ENCODE measurements at places on chromosomes 1 and 21.

GRCh38 chr1:165841582-165842017, 14.2 kb downstream of the UCK2 start:
- DNase-seq: no peak

DNA sequence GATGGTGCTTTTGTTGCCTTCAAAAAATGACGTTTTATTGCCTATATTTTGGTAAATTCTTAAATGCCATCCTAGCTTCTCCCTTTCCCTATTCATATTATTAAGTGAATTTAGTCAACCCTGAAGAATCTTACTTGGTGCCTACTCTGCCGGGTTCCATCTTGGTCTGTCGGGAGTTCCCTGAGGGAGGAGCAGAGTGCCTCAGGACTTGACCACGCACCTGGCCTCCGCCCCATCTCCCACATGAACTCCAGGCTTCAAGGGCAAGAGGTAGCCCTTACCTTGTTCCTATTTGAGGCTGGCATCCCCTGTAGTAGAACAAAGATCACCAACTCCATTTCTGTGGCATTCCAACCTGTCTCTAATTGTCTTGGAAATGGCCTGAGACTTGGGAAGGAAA, 21.5 kb downstream of the VANGL2 start:
- no peak for DNase-seq

DNA sequence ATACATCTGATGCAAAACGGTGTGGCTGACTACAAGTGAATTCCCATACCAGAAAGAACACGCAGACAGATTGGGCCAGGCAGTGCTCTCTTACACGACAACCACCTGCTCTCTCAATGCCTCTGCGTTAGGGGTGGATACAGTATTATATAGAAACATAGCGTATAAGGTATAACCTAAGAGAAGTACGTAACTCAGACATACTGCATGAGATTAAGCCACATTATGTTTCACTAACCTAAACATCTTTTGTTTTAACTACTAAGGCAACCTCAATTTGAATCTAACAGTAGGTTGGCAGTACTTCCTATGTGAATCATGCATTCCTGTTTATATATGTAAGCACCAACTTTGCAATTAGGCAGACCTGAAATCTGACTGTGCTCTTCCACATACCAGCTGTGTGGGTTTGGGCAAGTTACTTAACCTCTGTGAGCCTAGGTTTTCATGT, 58.1 kb upstream of the COA6 start:
- no peak for DNase-seq

DNA sequence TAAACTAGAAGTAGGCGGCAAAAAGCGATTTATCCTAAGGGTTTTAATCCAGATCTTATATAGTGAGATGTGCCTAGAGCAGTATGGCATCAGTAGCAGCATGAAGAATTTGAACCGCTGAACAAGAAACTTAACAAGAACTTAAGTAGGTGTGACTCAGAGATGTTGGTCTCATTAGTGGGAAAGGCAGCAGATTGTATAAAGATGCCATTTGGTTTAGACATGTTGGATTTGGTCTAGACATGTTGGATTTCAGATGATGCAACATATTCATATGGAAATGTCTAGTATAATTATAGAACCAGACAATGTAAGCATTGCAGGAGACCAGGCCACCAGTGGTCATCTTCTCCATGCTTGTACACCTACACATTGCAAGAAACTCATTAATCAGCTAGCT, 42.1 kb upstream of the ZP4 start:
- no peak for DNase-seq

- DNase-seq: no peak
Measured at GRCh38 chr1:46423574-46424240, 29.6 kb downstream of the FAAH start.

GRCh38 chr1:171422511-171422910, 62.8 kb upstream of the PRRC2C start:
- no peak for DNase-seq

DNA sequence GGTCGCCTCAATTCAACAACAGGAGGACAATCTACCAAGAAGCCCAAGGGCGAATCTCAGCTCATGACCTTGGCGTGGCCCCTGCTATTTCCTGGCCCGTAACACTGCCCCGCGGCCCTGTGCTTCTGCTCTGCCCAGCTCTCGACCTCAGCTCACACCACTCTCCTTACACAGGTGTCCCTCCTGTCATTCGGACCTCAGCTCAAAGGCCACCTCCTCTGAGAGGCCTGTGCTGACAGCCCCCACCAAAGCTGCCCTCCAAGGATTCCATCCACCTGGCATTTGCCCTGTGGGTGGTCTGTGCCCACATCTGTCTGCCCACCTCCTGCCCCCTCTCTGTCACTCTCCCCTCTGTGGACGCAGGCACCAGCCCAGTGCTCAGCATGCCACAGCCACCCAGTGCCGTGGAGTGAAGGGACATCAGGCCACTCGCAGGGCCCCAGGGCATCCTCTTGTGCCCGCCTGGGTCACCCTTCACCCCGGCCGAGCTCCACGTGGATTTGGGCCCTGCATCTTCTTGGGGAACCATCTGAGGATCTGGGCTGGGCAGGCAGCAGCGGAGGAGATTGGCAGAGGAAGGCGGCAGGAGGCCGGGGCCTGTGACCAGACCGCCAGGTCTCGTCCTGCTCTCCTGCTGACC, 70.3 kb downstream of the DHRS3 start:
- DNase-seq: no peak

GRCh38 chr1:3482378-3482849, 27.9 kb downstream of the ARHGEF16 start:
- DNase-seq: no peak

DNA sequence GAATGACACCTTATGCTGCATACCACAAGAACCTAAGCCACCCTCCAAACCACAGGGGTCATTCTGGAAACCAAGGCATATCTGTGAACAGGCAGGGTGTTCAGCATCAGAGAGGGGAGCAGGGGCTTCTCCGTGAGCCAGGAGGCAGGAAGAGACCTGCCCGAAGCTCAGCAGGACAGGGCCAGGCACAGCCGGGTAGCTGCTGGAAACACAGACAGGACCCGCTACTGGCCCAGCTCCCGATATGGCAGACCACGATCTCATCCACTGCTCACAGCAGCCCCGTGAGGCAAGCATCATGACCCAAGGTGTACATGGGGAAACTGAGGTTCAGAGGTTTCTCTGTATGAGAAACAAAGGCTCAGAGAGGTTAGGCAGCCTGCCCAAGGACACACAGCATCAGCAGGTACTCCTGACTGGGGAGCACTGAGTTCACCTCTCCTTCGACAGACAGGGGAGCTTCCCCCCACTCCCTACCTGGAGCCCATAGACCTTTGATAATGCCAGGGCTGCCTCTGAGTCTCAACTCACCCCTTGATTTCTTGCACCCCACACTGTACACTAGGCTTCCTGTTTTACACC, 317.7 kb downstream of the MATN1 start:
- no peak for DNase-seq

GRCh38 chr21:39381009-39381408, 32.1 kb upstream of the HMGN1 start:
- DNase-seq: no peak

- no peak for DNase-seq
Measured at GRCh38 chr21:42675403-42675802, 22.0 kb downstream of the PDE9A start.

DNA sequence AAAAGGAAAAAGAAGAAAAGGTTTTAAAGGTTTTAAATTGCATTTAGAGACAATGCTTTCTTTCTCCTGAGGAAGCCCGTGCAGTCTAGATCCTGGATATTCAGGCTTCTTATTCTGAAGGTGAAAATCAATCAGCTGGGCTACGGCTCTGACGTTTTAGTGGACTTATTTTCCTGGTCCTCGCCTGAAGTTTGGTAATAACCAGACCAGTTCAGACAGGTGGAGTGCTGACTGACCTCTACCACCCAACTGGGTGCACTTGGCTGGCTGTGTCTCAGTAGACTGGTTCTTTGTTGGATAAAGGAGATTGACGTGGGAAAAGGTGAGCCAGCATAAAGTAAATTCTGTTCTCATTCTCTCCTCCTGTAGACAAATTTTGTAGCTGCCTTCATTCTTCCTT, 7.2 kb upstream of the ATP1A1 start:
- no peak for DNase-seq

GRCh38 chr1:32759997-32760623, 57.0 kb downstream of the YARS1 start:
- DNase-seq: no peak

DNA sequence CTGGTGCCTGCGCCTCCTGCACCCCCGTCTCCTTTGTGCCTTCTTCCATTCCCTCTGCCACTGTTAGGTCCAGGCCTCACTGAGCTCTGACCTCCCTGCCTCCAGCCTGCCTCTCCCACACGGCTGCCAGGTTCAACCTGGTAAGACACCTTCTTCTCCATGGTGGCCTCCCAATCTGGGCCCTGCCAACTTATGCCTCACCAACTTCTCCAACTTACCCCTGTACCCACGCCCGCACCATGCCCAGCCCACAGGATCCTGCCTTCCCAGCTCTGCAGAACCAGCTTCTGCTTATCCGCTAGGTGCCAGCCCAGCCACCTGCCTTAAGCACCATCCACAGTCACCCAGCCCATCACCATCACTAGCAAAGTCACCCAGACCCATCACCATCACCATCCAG, 37.2 kb downstream of the PDE9A start:
- no peak for DNase-seq

DNA sequence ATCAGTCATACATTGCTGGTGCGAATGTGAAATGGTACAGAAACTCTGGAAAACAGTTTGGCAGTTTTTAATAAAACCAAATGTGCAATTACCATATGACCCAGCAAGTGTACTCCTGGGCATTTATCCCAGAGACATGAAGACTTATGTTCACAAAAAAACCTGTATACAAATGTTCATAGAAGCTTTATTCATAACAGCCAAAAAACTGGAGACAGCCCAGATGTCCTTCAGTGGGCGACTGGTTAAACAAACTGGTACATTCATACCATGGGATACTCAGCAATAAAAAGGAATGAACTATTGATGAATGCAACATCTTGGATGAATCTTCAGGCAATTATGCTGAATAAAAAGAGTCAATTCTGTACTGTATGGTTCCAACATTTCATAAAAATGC, 97.8 kb downstream of the DTL start:
- DNase-seq: no peak

DNA sequence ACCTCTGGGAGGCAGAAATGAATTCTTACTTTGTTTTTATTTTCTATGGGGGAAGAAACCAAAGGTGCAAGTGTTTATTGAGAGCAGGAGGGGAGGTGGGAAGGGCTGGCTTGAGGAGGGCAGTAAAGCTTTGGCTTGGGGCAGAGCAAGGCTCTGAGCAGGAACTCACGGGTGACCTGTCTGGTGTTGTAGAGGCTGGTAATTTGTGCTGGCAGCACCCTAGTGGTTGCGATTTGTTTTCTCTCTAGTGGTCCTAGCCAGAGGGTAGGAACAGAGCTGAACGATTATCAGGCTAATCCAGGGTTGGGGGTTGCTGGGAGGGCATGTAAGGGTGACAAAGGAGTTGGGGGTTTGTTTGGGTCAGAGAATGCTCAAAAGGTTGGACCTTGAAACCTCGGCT, 16.6 kb downstream of the TMCC2 start:
- DNase-seq: no peak

DNA sequence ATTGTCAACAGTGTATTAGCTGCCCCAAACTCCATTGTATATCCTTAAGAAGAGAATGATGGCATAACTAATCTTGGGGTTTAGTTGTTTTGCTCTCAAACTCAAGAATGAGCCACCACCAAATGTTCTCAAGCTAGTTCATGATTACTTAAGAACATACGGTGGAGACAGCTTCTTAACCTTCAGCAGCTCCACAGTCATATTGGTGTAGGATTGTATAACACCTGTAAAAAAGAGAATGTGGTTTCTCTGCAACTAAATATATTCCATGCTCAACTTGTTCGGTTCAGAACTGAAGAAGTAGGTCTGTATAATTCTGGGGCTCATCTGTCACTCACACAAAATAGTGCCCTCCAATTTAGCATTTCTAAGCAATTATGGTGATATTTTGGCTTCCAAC, 177.9 kb upstream of the DUSP10 start:
- DNase-seq: no peak

Data from GOT3 (cell line).